ENCODE measurements at places on chromosomes 3 and 15.

DNA sequence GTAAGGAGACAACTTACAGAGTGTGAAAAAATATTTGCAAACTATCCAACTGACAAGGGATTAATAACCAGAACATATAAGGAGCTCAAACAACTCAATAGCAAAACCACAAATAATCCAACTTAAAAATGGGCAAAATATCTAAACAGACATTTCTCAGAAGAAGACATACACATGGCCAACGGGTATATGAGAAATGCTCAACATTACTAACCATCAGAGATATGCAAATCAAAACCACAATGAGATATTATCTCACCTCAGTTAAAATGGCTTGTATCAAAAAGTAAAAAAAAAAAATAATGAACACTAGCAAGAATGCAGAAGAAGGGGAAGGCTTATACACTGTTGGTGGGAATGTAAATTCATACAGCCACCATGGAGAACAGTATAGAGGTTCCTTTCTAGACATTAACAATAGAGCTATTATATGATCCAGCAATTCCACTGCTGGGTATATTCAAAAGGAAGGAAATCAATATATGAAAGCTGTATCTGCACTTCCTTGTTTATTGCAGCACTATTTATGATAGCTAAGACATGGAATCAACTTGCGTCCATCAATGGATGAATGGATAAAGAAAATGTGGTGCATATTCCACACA lies 998.6 kb downstream of the NAALADL2 start:
- DNase-seq, result no peak

DNA sequence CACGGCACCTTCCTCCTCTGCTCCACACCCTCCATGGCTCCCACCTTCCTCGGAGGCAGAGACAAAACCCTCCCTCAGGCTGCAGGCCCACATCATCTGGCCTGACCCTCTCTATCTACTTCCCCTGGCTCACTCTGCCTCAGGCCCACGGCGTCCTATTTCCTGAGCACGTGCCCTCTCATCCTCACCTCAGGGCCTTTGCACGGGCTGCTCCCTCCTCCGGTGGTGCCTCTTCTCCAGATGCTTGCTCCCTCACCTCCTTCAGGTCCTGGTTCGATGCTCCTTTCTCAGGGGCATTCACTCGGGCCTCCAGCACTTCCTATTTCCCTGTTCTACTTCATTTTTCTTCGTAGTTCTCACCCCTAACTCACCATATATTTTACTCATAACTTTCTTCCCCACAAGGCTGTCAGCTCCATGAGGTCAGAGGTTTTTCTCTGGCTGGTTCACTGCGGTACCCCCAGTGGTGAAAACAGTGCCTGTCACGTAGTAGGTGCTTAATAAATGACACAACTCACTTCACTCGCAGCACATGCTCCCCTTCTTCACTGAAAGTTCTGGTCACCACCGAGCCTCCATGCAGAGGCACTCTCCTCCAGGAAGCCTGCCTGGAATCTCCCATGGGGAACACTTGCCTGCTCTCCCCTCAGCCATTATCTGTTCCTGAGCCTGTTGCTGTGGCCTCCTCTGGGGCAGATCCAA lies 130.7 kb downstream of the WNT7A start:
- no peak for DNase-seq

GRCh38 chr3:33184863-33185262 lies 33.7 kb downstream of the SUSD5 start:
- no peak for DNase-seq

- DNase-seq, result peak; percentile 1
Observed at GRCh38 chr3:170768334-170768801, 101.6 kb downstream of the RPL22L1 start.

DNA sequence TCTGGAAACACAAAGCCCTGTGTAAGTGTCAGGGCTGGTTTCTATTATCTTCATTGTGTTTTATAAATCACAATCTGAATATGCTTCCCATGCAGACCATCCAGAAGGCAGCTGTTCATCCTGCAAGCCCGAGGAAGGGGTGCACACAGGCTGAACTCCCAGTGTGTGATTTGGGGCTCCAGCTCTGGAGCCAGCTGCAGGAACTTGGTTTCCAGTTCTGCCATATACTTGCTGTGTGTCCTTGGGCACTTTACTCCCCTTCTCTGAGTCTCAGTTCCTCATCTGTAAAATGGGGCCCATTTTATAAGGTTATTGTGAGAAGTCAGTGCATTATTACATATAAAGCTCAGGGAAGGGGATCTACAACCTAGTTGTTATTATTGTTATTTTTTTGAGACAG lies 22.6 kb downstream of the CYP8B1 start:
- no peak for DNase-seq

- DNase-seq, result no peak
Observed at GRCh38 chr15:76991048-76991447, 3.9 kb upstream of the PSTPIP1 start.

- no peak for DNase-seq
Observed at GRCh38 chr3:100629421-100630127, 20.2 kb downstream of the ADGRG7 start.

DNA sequence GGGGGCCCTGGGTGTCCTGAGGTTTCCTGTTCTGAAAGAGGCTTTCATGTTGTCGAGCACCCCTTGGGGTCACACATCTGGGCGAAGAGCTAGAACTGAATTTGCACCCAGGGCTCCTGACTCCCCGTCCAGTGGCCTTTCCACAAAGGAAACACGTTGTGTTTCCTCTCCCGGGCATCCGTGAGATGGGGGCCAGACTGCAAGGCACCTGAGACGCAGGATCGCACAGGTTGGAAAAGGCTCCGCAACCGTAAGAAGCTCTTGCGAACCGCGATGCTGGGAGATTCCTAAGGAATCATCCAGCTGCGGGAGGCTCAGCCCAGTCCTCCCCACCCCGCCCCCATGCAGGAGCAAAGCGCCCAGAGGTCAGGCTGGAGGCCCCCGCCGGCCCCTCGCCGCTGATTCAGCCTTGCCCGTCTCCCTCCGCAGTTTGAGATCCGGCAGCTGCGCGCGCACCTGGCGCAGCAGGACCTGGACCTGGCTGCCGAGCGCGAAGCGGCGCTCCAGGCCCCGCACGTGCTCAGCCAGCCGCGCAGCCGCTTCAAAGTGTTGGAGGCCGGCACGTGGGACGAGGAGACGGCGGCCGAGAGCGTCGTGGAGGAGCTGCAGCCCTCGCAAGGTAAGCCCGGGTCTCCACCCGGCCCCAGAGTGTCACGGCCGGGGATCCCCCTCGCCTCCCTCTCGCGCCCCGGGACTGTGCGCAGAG lies 119.6 kb downstream of the ETFA start:
- no peak for DNase-seq

DNA sequence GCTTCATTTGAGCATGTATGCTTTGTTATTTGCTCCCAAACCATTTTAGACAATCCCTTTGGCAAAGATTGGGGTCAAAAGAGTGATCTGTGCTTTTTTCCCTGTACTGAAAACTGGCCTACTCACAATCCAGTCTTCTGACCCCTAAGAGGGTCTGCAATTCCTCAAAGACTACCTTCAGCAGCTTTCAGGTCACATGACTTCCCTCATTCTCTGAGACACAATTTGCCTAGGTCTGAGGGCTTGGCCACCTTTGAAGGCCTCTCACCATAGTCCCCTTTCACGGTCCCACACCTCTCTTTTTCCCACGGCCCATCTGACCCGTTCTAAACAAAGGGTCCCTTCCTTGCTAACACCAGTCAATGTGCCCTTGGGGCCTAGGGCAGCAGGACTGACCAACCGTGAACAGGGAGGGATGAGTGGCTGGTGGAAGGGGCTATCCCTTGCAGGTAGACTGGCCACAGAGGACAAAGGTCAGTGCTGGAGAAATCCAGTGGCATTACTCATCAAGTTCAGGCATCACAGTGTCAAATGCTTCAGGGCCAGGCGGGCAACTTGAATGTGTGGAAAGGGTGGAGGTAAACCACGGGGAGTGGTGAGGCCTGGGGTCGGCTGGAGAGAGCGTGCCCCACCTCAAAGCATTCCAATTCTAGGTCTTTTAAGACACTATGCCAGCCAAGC lies 10.8 kb downstream of the RASL12 start:
- no peak for DNase-seq

GRCh38 chr3:131406274-131406673 lies 24.7 kb downstream of the NUDT16 start:
- DNase-seq, result no peak

DNA sequence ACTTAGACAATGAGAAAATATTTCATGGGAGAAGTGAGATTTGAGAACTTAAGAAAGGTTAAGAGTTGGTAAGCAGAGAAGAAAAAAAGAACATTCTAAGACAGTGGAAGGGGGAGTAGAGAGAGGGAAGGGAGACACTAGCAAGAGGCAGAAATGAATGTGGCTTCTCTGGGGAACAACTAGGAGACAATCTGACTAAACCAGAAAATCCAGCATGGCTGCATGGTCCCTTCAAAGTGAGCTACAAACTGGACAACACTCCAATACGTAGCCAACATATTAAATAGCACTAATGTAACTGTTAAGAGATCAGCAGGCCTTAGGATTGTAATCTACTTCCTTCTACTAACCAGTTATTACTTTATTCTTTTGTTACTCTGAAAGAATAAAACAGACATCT lies 89.7 kb downstream of the NR1I2 start:
- no peak for DNase-seq

DNA sequence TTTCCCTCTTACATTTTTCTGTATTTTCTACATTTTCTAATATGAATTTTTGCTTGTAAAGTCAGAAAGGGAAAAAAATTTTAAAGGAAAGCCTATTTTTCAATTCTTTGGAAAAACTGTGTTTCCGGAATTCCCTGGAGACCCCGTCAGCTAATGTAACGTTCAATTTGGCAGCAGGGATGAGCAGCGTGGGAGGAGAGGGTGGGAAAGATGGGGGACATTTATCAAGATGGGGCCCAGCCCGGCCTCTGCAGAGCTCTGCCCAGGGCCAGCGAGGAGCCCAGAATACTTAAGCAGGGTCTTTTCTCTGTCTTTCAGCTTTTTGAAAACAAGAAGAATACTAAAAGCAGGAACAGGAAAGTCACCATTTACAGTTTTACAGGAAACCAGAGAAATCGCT lies 129.0 kb downstream of the LRRK1 start:
- no peak for DNase-seq

- no peak for DNase-seq
Observed at GRCh38 chr15:50425219-50425618, 1.0 kb downstream of the USP8 start.

DNA sequence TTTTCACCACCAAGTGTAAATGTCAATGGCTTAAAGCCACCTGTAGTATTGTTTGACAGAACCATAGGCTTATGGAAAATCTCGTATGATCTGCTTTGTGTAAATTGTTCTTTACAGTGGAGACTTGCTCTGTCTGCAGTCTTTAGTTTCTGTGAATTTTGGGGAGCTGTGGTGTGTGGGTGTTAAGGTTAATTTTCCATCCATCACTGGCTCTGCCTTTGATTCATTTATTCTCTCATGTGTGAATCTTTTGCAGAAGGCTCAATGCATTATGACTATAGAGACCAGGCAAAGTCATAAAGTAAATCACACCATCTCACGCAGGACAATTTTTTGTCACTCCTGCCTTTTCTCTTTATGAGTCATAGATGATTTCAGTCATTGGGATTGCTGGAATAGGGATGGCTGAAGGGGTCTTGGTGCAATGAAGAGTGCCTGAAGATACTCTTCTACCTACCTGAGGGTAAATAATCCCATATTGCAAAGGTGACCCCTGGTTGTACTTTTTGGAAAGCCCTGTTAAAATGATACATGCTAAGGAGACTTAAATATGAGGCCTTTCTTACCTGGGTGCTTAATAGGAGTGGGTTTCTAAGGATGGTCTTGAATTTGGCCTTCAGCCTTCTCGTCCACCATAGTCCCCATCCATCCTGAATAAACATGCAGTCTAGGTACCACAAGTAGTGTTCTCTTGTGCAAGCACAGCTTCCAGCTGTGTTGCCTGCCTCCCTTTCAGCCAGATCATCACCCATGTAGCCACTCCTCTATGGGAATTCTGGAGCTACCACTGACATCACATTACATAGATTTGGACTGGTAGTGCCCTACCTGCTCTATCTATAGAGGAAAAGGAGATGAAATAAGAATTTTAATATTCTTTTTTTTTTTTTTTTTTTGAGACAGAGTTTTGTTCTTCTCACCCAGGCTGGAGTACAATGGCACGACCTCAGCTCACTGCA lies 14.3 kb downstream of the TGFBR2 start:
- no peak for DNase-seq

GRCh38 chr15:85475711-85476110 lies 95.3 kb downstream of the AKAP13 start:
- no peak for DNase-seq

DNA sequence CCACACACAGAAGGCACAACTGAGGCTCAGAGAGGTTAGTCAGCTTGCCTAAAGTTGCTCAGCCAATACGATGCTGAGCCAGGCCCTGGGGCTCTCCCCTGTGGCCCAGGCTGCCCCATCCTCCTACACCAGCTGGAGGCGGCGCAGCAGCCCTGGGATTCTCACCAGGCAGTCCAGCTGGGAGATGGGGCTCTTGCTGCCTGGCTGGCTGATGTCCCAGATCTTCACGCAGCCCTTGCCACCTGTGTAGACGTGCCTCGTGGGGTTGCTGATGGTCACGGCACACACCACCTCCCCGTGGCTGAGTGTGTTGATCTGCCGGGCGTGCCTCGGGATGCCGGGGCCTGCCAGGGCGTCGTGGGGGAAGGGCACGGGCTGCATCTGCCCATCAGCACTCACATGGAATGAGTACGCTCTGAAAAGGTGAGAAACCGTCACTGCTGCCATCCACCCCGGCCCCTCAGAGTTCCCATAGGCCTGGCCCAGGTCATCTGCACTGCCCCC lies 42.8 kb downstream of the TLE3 start:
- no peak for DNase-seq

DNA sequence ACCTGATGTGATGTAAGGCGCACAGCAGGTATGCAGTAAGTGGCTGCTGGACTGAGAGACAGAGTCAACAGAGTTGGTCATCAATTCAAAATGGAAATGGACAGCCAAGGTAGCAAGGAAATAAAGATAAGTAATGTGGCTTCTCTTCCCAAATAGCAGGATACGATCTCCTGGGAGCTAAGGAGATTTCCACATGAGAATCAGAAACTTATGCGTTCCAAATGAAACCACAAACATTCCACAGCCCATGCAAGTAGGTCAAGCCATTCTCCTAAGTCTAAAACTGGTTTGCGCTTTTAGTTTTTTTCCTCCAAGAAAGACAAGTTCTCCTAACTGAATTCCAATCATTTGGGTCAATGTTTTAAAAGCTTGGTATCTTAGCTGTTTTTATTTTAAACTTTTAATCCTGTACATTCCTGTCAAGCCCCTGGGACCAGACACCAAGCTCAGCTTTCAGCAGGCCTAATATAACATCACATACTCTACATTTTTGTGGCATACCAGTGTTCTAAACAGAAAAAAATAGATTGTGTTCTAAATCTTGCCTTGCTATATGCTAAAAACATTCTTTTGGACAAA lies 73.7 kb upstream of the TSPAN3 start:
- DNase-seq, result no peak

GRCh38 chr3:70064194-70064779 lies 64.8 kb downstream of the SAMMSON start:
- no peak for DNase-seq

Data from CD4-positive, alpha-beta T cell treated with Interleukin-1 beta for 1 hour (primary cell).